ENCODE measurements at places on chromosomes 7 and 10.

DNA sequence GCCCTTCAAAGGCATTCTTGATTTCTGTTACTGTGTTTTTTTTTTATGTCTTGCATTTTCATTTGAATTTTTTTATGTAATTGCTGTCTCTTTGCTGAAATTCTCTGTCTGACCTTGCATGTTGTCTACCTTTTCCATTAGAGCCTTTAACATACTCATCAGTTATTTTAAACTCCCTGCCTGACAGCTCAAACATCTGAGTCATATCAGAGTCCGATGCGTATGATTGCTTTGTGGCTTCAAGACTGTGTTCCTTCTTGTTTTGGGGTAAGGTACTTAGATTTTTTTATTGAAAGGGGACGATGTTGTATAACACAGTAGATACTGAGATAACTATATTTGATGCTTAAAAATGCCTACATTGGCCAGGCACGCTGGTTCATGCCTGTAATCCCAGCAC, 9.7 kb upstream of the TARP start:
- no peak for DNase-seq

DNA sequence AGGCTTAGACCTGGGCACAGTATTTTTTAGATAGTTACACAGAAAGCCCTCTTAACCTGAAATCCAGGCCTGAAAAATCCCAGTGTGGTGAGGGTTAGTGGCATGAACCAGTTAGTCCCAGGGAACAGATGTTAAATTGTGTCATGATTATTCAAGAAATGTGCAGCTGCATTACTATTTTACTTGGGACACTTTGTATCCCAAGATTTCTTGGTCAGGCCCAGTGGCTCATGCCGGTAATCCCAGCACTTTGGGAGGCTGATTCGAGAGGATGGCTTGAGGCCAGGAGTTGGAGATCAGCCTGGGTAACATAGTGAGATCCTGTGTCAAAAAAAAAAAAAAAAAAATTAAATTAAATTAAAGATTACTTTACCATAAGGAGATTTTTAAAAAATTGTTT, 36.0 kb upstream of the OTUD1 start:
- no peak for DNase-seq

DNA sequence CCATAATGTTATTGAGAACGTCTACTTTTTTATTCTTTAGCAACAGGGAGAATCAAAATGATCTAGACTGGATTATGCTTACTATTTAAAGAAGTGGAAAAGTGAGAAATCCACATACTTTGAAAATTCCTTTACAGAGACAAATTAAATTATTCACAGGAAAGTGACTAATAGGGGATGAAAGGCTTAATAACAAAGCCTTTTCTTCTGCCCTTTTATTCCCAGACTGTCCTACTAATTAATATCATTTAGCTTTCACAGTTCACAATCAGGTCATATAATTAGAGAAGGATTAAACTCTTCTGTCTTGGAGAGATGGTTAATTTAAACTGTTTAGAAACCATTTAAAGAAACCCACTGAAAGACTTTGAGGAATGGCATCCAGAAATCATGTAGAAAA, 58.8 kb downstream of the ARL4A start:
- DNase-seq: no peak

GRCh38 chr7:29099896-29100847, 46.2 kb downstream of the CPVL start:
- no peak for DNase-seq

GRCh38 chr7:47739891-47740290, 158.0 kb upstream of the TNS3 start:
- DNase-seq: no peak

DNA sequence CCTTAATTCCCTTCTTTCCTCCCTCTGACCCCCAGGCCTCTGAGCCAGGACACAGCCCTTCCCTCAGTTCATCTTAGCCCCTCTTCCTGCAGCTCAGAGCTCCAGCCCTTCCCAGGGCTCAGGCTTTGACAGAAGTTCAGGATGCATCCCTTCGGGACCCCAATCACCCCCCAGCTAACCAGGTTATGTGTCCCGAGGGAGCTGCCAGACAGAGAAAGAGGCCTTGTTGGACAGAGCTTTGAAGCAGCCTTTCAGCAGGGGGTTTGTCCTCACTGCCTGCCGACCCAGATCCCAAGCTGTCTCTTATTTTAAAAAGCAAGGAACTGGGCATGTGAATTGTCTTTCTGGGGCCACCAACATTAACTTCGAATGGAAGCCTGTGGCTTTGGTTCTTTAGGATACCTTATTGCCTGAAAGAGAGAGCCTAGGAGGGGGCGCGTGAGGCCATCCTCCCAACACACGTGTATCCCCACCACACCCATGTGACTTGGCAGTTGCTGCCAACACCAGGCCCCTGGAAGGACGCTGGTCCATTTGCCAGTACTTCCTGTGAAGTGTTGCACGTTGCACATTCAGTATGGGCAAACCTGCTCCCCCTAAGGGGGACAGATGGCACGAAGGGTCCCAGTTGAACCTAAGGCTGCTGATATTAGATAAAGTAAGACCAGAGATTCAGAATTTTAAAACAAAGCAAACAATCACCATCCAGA, 858 bp downstream of the CCDC136 start:
- DNase-seq: no peak

DNA sequence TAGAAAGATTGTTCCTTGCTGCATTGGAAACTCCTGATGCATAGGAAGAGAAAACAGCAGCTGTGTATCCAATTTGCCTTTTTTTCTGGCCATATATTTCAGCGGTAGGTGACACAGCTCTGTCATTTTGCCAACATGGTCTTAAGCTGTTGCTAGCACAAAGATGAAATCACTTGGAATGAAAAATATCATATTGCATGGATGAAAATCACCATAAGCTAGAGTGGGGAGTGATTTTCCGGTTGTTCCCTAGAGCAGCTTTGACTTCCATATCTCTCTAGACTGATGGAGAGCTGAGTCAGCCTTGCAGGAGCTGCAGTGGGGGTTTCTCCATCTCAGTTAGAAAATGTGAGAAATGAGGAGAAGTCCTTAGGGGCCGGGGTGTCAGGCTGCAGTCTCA, 38.3 kb upstream of the BTBD16 start:
- peak; percentile 72 for DNase-seq

GRCh38 chr10:43685744-43686143, 37.1 kb upstream of the ZNF32 start:
- DNase-seq: no peak

GRCh38 chr10:129371541-129371940, 95.5 kb upstream of the MGMT start:
- DNase-seq: no peak

GRCh38 chr10:3043512-3044368, 23.6 kb upstream of the PFKP start:
- DNase-seq: peak; percentile 73

- DNase-seq: no peak
Observed at GRCh38 chr10:34415039-34415438, 400.1 kb downstream of the PARD3 start.

DNA sequence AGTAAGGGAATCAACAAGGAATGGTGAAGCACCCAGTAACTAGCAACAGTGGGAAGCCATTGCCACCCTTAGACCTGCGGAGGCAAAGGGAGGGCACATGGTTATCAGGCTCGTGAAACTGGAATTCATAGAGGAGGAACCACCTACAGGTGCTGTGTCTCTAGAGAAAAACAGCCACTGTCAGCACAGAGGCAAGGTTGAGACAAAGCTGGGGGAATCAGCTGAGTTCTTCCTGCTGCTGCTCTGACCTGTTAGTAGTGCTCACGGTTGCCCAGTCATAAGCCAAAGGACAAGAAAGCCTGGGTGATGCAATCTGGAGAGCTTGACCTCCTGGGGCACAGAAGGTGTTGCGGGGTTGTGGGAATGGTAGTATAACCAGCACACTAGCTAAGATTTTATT, 110.1 kb downstream of the TPST1 start:
- no peak for DNase-seq

- DNase-seq: peak; percentile 28
Observed at GRCh38 chr7:71173955-71174354, 42.0 kb downstream of the GALNT17 start.

DNA sequence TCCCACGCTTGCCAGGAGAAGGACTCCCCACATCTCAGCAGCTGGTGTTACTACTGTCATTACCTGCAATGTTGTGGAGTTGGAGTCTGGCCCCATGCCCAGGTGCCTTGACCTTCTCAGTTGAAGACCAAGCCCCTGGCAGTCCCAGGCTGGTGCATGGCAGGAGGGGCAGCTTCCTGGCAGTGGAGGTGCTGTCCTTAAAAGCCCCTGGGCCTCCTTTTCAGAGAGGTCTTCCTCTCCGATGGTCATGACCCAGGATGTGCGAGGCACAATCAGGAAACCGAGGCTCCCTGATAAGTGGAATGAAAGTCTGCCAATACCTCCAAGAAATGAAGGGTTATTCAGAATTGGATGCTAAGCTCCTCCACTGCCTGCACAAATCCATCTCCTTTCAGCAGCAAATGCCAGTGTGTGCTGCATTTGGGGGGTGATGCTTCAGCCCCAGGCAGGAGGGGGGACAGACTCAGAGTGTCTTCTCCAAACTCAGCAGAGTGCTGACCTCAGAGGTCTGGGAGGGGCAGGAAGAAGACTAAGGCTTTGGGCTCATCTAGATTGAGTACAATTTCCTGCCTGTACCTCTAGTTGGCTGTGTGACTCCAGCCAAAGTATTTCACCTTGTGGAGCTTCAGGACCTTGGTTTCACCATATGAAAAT, 97.0 kb upstream of the DDC start:
- no peak for DNase-seq

DNA sequence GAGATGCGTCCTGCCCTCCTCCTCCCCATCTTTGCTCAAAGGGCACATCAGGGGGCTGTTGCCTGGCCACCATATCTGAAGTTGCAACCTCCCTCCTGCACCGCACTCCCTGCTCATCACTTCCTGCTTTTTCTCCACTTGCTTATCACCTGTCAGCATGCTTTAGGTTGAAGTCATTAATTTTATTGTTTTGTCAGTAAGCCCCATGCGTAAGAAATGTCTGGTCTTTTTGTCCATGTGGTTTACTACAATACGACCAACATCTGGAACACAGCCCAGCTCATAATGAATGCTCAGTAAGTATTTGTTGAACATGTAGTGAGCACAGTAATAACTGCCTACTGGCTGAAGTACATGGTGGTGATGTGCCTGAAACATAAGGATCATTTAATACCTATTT, 71.6 kb upstream of the GJD4 start:
- DNase-seq: no peak

GRCh38 chr7:137094-137891, 55.1 kb upstream of the FAM20C start:
- no peak for DNase-seq

DNA sequence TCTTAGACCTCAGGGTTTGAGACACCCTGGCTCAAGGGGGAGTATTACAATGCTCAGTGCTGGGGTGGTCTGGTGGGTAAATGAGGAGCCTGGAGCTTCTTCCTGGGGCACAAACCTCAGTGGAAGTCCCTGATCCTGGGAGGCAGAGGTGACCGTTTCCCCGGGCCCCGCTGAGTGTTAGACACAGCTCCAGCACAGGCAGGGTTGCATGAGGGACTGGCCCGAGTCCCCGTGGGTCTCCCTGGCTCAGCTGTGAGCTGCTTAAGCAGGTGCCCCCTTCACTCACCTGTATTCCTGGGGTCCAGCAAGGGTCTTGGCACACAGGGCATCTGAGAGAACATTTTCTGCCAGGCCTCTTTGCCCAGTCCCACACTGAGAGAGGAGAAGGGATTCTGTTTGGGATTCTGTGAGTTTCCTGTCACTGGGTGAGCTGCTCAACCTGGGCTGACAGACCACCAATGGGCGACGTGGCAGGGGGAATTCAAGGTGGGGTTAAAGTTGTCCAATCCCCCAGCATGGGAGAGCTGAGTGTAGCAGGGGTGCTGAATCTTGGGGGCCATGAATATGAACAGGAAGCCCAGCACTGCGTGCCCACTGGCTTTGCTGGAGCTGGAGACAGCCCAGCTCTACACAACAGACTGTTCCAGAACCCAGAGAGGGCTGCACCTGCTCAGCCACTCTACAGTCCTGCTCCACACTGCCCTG, 29.9 kb downstream of the DDIT4 start:
- DNase-seq: no peak

- DNase-seq: no peak
Observed at GRCh38 chr10:35908451-35908850, 266.4 kb upstream of the FZD8 start.

GRCh38 chr10:130927157-130927556, 384.4 kb downstream of the TCERG1L start:
- no peak for DNase-seq

- no peak for DNase-seq
Observed at GRCh38 chr10:102620138-102620590, 24.1 kb upstream of the TRIM8 start.

- no peak for DNase-seq
Observed at GRCh38 chr7:17472518-17472917, 174.1 kb downstream of the AHR start.

DNA sequence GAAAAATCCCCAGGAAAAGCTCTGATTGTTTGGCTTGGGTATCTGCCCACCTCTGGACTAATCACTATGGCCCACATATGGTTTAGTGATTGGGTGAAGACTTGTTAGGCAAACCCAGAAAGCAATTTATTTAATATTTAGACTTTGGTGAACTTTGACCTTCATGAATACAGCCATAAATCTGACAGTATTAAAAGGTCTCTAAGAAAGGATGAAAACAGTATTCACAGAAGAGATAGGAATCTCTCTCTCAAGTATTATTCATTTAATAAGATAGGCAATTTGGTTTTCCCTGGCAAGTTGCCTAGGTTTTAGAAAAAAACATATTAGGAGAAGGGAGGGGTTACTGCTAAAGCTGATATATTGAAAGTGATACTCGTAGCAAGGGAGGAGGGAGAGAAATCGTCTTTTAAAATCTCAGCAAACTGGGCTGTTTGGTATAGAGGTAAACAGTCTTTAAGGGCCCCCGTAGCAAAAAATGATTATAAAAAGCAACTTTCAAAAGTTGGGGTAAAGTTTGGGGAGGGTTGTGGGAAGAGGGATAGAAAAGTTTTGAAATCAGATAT, 57.1 kb downstream of the LSMEM1 start:
- DNase-seq: no peak

GRCh38 chr10:36003031-36003600, 361.0 kb upstream of the FZD8 start:
- no peak for DNase-seq

- DNase-seq: no peak
Observed at GRCh38 chr10:127198307-127198706, 1.9 kb upstream of the INSYN2A start.

GRCh38 chr10:86712317-86712707, 44.0 kb downstream of the LDB3 start:
- DNase-seq: no peak

DNA sequence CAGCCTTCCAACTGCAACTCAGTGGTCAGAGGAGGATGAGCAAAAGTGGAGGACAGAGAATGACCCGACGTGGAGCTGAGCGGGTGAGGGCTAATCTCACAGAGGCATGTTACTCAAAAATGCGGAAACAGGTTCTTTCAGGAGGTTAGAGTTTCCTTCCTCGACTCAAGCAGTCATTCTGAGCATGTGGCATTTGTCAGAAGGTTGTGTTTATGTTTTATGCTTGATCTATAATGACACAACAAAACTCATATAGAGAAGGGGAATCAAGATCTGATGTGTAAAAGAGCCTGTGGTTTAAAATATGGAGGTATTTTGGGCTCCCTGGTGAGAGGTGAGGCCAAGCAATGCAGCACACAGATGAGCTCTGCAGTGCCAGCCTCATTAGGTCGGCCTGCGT, 311.4 kb downstream of the ADARB2 start:
- DNase-seq: no peak
